ENCODE measurements at places on chromosomes 11 and 22.
A peak's percentile ranks its signal among the peaks of the same experiment; 100 is the strongest.

GRCh38 chr22:30488121-30488520, 16.3 kb upstream of the SEC14L3 start:
- DNase-seq: peak; percentile 4

- no peak for DNase-seq
These were observed 366.7 kb downstream of the BUD13 start for GRCh38 chr11:116406042-116406441.

DNA sequence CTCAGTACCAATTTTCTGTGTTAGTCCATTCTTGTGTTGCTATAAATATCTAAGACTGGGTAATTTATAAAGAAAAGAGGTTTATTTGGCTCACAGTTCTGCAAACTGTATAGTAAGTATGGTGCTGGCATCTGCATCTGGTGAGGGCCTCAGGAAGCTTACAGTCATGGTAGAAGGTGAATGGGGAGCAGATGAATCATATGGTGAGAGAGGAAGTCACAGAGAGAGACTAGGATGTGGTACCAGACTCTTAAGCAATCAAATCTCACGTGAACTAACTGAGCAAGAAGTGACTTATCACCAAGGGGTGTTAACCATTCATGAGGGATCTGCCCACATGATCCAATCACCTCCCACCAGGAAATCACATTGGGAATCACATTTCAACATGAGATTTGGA, 60.8 kb upstream of the ZBED5 start:
- no peak for DNase-seq

- no peak for DNase-seq
These were observed 15.8 kb downstream of the IGLL5 start for GRCh38 chr22:22903355-22903777.

- no peak for DNase-seq
These were observed 2.1 kb upstream of the ATF4 start for GRCh38 chr22:39518144-39518786.

DNA sequence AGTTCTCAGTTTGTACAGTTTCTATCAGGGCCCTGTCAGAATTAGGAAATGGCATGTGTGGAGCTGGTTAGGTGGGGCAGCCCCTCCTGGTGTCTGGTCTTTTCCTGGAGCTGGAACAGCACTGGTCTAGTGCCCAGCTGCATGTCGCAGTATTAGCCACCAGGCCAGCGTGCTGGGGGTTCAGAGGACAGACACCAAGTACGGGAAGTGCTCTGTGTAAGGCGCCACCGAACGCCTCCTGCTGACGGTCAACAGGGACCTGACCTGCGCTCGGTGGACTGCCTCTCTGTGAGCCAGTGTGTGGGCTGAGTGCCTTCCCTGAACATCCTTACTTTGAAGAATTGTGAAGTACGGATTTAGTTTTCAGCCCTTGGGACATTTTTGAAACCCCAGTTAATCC, 33.9 kb downstream of the AP2A2 start:
- DNase-seq: no peak

DNA sequence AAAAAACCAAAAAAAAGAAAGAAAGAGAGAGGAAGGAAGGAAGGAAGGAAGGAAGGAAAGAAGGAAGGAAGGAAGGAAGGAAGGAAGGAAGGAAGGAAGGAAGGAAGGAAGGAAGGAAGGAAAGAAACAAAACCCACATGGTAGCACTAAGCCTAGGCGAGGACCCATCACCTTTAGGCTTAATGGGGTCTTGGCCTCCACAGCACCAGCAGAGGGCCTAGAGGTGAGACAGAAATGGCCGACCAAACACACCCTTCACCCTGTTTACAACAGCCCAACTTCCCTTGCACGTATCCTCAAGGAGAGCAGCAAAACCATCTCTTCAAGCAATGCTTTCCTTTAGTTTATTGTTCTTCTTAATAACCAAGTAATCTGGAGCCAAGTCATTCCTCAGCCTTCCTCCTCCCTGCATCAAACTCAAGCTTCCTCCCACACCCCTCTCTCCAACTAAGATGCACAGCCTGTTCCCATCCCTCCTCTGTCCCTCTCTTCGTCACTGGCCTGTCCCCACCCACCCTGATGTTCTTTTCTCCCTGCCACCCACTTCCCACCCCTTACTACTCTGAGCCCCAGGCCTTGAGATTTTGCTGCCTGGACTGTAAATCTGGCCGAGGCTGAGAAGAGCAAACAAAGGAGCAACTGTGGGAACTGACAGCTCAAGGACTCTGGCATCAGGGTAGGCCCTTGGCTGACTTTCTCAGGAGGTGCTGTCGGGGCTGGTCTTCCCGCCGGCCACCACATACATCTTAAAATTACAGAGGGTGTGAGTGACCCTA, 26.0 kb downstream of the POU2AF1 start:
- DNase-seq: no peak

- DNase-seq: no peak
These were observed 20.0 kb upstream of the SMIM38 start for GRCh38 chr11:69135420-69136363.

DNA sequence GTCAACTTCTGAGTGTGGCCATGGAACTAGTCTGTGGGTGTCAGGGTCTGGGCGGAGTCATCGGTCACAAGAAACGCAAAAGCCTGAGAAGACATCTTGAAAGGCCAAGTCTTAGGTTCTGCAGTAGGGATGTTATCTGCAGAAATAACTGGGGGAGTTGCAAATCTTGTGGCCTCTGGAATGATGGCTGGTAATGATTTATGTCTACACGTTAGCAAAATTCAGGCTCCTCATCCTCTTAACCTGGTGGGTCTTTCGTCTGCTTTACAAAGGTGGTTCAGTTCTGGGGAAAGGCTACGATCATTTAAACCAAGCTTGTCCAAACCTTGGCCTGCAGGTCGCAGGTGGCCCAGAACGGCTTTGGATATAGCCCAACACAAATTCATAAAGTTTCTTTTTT, 7.4 kb upstream of the CYB5R3 start:
- DNase-seq: no peak

- no peak for DNase-seq
These were observed 1.5 kb downstream of the APOL6 start for GRCh38 chr22:35649636-35650250.

- DNase-seq: no peak
These were observed 25.9 kb upstream of the CCDC34 start for GRCh38 chr11:27388869-27389268.

GRCh38 chr22:29541845-29542244, 11.7 kb downstream of the THOC5 start:
- DNase-seq: no peak

- DNase-seq: no peak
These were observed 86.5 kb downstream of the WNT11 start for GRCh38 chr11:76119779-76120178.

- no peak for DNase-seq
These were observed 44.3 kb downstream of the POLD3 start for GRCh38 chr11:74636630-74637184.

GRCh38 chr11:128289048-128289447, 298.3 kb downstream of the ETS1 start:
- no peak for DNase-seq

DNA sequence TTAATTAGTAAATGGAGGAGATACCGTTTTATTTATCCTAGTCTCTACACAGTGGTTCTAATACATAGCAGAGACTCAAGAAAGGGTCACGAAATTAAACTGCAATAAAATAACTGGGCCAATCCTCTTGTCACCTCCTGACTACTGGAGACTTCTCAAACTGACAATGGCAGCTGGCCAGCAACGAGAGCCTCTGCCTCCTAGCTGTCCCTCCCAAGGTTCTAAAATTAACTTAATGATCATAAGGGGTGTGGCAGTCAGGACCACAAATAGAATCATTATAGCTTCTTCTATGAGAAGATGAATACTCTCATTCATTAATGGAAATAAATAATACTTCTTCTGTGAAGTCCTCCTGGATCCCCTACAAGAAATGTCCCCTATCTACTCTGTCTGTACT, 63.8 kb upstream of the APOA1 start:
- DNase-seq: no peak

- no peak for DNase-seq
These were observed 42.7 kb downstream of the BCR start for GRCh38 chr22:23222793-23223568.

- no peak for DNase-seq
These were observed 401.3 kb downstream of the LRRC4C start for GRCh38 chr11:41058138-41058537.

DNA sequence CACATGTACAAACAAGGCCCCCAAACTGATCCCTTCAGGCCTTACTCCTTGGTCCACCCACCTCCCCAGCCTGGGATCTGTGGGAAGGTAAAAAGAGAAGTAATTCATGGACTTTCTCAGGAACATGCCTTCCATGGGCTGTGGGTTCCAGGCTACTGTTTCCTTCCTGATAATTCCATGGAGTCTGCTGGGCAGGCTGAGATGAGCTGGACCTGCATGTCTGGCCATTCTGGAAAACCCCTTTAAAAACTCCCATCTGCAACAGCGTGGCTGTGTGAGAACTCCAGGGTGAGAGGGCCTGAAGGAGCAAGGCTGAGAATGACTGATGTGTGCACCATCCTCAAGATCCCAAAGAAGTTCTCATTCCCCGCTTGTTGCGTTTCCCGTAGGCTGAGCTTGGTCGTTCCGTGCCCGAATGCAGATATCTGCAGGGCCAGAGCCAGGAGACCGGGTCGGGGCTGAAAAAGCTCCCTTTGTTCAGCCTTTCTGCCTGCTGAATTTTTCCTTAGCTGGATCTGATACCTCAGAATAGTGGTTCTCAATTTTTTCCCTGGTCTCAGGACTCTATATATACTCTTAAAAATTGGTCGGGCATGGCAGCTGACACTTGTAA, 72.9 kb downstream of the NAT10 start:
- DNase-seq: no peak

GRCh38 chr22:45454275-45454674, 40.8 kb downstream of the RIBC2 start:
- no peak for DNase-seq

- DNase-seq: no peak
These were observed 13.0 kb downstream of the DNAJB13 start for GRCh38 chr11:73963861-73964260.

DNA sequence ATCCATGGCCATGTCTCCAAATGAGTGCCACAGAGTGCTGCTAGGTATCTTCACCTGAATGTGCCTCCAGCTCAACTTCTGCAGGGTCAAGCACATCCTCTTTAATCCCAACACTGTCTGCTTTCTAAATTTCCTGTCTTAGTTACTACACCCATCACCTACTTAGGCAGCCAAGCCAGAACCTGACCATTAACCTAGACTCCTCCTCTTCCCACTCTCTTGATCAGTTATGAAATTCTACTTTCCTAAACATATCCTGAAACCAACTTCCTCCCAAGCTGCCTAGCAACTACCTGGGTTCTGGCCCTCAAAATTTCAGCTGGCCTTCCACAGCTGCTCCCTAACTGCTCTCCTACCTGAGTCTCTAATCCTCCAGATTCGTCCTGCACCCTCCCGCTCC, 22.7 kb downstream of the CADM1 start:
- no peak for DNase-seq

DNA sequence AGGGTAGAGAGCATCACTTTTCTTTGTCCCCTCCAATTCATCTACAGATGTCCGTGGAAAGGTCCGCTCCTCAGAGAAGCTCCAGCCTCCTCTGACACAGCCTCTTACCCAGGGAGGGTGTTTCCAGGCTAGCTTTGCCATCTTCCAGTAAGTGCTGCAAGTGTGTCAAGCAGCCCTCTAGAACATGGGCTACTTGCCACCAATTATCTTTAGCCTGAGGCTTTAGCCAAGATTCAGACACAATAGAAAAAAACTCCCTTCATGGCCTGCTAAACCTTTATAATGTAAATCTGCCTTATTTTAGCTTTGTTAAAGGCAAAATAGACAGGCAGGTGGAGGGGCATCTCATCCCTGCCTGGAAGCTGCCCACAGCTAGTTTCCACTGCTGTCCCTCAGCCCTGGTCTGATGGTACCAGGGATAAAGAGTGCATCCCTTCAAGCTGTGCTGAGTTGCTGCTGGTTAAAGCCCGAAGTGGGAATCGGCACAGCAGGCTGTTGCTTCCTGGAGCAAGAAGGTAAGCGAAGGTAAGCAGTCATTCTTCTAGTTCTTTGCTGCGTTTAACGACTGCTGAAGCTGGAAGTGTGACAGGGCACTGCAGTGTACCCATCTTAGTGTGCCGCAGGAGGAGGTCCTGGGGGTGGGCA, 190.1 kb upstream of the E2F8 start:
- no peak for DNase-seq

Data from NCI-H1092 treated with DMSO at 0.1 percent for 48 hours (cell line).